RWPE2 (cell line): ENCODE measurements at places on chromosomes 5 and 9.
A peak's percentile ranks its signal among the peaks of the same experiment; 100 is the strongest.

GRCh38 chr9:14415947-14416346, 102.0 kb upstream of the NFIB start:
- no peak for DNase-seq

DNA sequence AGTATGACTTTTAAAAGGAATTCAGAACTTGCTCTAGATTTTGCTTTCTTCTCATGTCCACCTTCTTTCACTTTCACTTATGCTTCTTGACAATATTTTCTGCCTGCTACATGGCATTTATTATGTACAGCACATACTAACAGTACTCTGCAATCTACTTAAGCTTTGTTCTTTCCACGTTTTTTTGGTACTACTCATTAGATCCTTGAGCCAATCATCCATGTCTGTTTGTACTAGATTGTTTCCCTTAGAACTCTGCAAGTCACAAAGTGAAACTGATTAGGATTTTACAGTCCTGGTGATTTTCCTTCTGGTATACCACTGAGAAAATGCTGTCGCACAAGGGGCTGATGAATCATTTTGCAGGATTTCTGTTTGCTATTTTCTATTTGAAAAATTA, 78.3 kb downstream of the PARP8 start:
- DNase-seq: no peak

DNA sequence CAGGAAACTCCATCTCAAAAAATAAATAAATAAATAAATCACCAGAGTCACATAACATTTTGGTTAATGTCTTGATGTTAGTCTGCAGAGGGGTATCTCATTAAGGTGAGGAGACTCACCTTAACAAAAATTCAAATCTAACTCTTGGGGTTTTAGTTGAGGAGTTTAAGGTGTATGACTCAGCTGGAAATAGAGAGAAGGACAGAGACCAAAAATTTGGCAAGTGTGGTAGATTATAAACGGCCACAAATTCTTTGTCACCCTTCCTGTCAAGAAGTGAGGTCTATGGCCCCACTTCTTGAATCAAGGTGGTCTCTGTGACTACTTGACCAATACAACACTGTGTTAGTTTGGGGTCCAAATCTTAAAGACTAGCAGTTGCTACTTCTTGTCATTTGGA, 60.8 kb downstream of the TTC39B start:
- DNase-seq: no peak

- no peak for DNase-seq
Measured at GRCh38 chr9:133673258-133673655, 37.1 kb downstream of the DBH start.

DNA sequence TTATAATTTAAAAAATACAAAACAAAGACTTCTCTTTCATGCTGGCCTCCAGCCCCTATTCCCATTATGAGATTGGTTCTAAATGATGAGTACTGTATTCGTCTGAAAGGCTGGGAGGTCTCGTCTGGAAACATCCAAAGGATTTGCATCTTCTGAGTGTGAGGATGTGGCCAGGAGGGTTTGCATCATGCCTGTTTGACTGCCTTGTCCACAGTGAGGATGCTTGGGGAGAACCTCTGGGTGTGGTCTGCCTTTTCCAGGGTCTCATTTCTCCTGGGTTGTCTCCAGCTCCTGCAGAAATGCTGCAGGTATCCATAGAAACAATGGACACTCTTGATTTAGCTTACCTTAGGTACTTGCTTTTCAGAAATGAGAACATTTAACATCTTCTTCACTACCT, 26.4 kb upstream of the CXCL14 start:
- no peak for DNase-seq

GRCh38 chr9:23855873-23856604, 30.0 kb upstream of the ELAVL2 start:
- DNase-seq: no peak

DNA sequence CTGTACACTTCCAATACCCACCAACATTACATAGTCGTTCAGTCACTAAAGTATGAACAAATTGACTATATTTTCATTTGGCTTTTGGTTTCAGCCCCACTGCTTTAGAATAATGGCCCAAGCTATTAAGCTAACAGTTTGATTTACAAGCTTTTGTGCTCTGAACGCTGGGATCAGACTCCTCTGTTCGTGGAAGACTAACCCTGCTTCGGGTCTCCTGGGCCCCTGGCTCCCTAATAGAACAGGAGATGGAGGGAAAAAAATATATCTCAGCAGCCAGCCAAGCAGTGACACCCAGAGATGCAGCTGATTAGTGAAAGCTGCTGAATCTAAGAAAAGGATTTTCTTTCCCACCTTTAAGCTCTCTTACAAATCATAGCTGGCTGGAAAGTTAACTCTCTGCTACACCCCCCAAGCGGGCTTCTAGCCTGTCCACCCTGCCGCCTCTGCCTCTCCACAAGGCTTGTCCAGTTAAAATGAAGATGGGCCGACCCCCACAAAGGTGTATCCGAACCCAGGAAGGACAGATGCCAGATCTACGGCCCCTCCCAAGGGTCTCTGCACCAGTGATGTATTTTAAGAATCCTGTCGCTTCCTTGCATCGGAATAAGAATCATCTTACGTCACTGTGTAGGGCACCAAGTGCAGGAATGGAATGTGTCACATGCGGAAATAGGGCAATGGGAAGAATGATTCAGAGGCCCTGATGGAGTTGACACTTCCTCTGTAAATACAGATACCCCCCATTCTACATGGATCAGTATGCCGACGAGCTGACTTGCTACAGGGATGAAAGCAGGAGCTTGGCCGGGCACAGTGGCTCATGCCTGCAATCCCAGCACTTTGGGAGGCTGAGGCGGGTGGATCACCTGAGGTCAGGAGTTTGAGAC, 33.4 kb upstream of the BARHL1 start:
- no peak for DNase-seq

DNA sequence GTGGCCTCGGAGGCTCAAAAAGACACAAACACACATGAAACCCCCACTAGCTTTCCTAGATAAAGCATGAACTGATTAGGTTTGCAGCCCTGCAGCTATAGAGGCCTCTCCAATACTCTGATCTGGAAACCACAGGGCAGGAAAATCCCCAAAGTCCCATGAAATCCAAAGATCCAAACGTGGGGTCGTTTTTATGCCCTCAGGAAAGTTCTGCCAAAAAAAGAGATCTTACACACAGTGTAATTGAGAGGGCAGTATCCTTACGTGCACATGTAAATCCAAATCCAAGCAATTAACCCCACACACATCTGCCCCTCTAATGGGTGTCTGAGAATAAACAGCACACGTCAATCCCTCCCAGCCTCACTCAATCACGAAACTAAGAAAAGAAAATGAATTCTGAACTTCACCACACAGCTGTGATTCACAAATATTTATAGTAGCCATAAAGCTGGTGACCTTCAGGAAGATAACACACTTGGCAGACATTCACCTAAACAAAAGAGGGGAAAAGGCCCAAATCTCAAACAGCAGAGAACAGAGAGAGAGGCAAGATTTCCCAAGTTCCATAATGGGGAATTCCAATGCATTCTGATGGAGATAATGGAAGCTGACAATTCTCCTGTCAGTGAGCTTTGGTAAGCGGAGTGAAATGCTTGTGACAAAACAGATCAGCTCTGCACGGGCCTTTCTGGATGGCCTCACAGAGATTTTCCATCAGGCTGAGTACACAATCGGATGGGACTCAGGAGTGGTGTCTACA, 114.2 kb downstream of the SEMA5A start:
- no peak for DNase-seq

GRCh38 chr9:3931996-3932906, 367.6 kb downstream of the GLIS3 start:
- DNase-seq: no peak

DNA sequence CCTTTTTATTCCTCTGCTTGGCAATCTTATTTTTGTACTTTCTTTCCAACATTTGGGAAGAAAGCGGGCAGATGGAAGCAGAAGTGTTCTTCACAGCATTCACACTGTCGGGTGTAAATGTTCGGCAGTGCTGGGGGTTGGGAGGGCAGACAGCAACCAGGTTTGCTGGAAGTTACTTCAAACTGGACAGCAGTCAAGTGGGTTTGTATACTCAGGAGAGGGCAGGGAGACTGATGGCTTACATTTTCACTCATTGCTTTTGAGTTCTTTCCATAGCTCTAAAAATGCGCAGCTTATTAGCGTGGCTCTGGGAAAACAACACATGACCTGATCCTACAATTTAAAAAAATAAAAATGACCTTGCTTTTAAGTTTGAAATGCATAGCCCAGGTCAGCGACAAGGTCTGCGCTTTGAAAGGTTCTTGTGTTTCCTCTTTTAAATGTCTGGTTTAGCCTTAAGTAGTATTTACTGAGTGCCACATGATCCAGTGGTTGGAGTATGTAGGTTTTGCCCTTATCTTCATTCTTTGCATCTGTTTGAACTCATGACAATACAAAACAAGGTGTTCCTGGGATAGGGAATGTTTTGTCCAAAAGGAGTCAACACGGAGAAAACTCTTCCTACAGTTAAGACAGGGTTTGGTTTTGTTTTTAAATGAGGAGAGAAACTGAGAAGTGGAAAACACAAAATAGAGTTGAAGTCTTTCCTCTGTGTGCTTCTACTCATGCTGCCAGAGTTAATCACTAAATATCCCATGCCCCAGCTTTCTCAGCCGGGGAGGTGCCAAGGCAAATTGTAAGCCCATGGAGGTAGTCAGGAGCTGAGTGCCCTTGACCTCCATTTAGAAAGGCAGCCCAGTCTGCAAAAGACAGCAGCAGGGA, 132.7 kb upstream of the DMRT1 start:
- no peak for DNase-seq

DNA sequence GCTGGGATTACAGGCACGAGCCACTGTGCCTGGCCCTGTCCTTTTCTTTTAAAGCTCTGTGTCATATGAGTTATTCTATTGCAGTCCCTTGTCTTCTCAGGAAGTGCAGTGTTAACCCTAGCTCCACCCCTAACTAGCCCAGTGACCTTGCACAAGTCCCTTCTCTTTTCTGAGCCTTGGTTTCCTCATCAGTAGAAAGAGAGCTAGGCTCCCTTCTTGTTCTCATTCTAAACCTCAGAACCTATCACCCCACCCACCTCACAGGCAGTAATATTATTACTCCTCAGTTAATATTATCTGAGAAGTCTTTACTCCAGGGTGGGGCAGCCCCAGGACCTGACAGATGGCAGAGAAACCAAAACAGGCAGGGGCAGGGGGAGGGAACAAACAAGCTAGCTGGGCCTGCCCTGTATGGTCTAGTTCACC, 7.2 kb downstream of the CYFIP2 start:
- no peak for DNase-seq

- no peak for DNase-seq
Measured at GRCh38 chr5:113336975-113337374, 97.8 kb downstream of the TSSK1B start.

DNA sequence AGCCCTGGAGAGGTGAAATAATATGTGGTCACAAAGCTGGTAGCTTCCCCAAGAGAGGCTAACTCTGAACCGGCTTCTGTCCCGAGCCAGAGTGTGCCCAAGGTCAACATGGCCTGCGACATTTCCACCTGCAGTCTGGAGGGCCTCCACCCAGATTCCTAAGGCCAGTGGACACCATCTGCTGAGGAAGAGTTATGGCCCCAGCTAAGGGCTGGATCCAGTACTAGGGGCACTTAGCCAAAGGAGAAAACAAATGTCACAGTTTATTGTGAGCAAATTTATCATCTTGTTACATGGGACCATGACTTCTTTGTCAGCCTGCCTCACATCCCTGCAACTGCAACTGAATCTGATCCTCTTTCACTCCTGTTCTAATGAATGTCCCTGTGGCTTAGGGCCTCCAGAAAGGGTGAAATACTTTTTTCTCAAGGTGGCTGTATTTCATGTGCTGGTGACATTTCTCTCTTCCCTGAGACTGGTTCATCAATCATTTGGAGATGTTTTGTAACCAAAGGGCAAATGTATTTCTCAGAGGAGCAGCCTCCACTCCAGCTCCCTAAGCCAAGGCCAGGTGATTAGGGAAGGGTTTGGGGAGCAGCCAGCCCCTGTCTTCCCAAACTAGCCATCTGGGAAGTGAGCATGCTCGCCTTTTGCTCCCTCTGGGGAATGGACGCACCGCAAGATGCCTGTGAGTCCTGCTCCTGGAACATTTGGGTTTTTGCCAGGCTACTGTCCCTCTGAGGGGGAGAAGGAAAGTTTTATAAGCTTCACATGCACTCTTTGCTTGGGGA, 148.3 kb downstream of the CMYA5 start:
- DNase-seq: no peak

GRCh38 chr5:143537056-143537455, 133.6 kb upstream of the NR3C1 start:
- DNase-seq: no peak

DNA sequence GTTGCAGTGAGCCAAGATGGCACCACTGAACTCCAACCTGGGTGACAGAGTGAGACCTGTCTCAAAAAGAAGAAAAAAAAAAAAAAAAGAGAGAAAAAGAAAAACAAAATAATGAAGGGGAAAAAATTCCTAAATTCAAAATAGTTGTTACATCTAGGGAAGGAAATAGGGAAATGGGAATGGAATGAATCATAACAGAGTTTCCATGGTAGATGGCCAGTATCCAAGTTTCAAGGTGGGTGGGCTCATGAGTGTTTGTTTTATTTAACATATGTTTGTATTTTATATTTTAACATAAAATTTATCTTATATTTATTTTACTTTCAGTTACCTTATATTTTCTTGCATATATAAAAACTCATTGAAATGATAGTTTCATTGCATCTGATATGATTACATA, 215.6 kb downstream of the ARHGEF28 start:
- no peak for DNase-seq

GRCh38 chr9:126470241-126470993, 143.3 kb upstream of the LMX1B start:
- peak; percentile 33 for DNase-seq

DNA sequence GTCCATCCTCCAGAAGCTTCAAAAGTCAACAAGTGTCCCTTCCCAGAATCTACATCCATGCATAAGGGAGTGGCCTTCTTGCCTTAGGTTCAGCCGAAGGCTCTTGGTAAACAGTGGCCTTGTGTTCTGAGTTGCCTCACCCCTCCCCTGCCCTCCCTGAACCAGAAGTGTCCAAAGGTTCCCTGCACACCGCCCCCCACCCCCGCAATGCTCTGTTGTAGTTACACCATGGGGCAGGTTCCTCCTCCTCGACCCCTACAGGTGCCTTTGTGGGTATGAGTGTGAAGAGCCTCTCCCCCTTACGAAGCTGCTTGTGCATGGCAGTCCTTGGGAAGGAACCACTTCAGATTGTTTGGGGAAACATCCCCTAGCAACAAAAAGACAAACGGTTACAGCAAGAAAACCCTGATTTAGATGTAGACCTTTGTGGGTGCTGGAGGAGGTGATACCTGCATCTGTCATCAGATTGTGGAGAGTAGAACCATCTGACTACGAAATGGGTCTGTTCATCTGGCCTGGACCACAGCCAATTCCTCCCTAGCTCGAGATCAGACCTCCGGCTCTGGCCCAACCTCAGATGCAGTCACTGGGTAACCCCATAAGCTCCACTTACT, 7.1 kb downstream of the SPACA9 start:
- DNase-seq: no peak

GRCh38 chr5:428219-428618, 14.8 kb upstream of the EXOC3 start:
- DNase-seq: no peak
